ENCODE measurements at places on chromosomes 13 and 19. TPM values are rescaled to one million over a fixed set of nuclear protein-coding genes. Genes with fewer than 3 reads are reported as not detected.

Gene SPRY2
- 17.2 TPM for total RNA-seq

Gene DPF1
- 6.5 TPM for total RNA-seq

Gene KCTD12
- total RNA-seq, result 1.9 TPM

Gene SELENOV
- total RNA-seq, result 6.2 TPM

Gene F10
- total RNA-seq, result 6.8 TPM

Gene KLK12
- not detected for total RNA-seq

Measured in neural progenitor cell (in vitro differentiated cells).